ENCODE measurements at places on chromosomes 7 and 10. TPM values are rescaled to one million over a fixed set of nuclear protein-coding genes. Genes with fewer than 3 reads are reported as not detected.

GRCh38 chr7:158327012-158327411 lies 260.6 kb downstream of the PTPRN2 start:
- no peak for DNase-seq

DNA sequence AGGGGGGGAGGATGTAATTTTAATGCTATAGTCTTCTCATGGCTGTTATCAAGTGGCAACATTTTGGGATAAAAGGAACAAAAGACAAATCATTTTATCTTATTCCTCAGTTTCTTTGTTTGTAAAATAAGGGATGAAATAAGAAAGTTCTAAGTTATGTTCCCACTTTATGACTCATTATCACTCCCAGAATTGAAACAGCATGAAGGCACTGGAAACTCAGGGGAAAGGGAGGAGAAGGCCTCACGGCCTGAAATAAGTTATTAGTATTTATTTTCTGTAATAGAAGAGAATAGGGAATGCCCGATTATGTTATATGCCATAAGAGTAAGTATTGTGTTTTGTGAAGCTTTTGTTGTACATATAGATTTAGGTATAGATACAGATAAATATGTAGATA lies 85.0 kb upstream of the NAMPT start:
- no peak for DNase-seq

DNA sequence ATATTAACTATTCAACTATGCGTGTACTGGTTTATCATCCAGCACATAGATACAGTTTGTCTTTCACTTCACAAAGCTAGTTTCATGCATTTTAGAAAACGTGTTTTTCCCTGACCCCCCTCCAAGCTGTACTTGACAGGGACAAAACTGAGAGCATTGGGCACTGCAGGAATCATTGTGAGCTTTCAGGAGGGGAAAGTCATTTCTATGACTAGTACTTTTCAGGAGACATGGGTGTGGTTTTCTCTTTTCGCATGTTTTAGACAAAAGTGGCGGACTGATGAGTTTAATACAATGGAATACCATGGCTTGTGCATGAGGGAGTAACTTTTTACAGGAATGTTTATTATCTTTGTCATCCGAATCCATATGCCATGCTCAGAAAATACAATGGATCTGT lies 42.7 kb downstream of the NRG3 start:
- no peak for DNase-seq

DNA sequence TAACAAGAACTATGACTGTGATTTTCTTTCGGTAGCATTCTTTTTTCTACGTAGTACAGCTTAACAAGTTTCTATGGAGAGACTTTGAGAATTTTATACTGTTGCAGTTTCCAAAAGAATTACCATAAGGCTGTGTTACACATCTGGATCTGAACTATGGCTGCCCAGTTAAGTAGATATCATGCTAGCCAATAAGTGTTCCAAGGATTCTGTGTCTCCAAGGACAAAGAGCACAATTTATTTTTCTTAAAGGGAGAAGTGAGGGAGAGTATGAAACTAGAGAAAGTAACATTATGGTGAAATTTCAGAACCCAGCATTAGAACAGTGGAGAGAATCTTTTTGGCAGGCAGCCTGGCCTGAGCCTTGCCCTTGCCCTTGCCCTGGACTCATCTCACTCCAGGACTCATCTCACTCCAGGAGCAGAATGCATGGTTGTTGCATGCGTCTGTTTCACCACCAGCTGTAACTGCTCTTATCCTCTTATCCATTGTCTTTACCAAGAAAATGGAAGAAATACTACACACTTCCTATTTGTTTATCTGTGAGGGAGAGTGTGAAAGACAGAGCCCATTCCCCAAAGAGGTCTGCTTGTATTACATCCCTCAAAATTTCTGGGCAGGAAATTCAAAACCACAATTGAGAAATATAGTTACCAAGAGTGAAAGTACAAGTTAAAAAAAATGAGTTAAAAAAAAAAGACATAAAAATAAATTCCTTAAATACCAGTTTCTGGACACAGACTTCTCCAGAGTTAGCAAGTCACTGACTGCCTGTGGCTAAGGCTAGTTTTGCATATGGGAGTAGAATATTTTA lies 1067.5 kb downstream of the NRG3 start:
- no peak for DNase-seq

The LRRC4 gene
- 2.1 TPM for total RNA-seq

The PRKG1 gene
- 89.1 TPM for total RNA-seq

The ST8SIA6 gene
- not detected for total RNA-seq

The MET gene
- 34.0 TPM for total RNA-seq

The PRSS37 gene
- not detected for total RNA-seq

Data from Peyer's patch (tissue), 4 donors.